ENCODE measurements at places on chromosomes 1 and 21.
A peak's percentile ranks its signal among the peaks of the same experiment; 100 is the strongest.

DNA sequence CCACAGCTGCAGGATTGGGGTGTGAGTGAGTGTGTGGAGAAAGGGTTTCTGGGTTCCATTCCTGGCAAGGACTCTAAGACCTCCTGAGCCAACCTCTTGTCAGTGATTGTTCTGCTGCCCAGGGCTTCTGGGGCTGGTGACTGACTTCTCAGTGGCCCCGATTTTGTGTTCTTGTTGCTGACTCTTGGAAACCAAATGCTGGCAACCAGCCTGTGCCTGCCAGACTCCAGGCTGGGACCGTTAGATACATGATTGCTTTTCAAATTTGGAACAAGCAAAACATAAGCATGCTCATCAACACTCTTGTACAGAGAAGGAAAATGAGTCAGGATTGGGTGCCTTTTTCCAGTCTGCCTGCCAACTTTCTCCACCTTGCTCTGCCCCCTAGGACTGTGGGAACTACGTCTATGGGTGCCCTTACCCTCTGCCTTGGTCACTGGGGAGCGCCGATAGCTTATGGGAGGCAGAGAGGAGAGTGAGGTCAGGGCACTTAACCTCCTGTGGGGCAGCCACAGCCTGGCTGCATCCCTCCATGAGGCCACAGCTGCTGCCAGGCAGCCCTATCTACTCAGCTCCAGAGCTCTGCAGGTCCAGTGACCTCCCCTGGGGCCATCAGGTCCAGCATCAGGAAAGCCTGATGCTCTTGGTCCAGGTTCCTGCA, 39.3 kb upstream of the EPS8L3 start:
- DNase-seq, result peak; percentile 45

GRCh38 chr1:228939001-228939691, 203.9 kb downstream of the RHOU start:
- no peak for DNase-seq

- DNase-seq, result no peak
Observed at GRCh38 chr1:46521414-46521813, 30.0 kb downstream of the KNCN start.

- DNase-seq, result no peak
Observed at GRCh38 chr21:46099476-46099875, 1.6 kb downstream of the COL6A2 start.

DNA sequence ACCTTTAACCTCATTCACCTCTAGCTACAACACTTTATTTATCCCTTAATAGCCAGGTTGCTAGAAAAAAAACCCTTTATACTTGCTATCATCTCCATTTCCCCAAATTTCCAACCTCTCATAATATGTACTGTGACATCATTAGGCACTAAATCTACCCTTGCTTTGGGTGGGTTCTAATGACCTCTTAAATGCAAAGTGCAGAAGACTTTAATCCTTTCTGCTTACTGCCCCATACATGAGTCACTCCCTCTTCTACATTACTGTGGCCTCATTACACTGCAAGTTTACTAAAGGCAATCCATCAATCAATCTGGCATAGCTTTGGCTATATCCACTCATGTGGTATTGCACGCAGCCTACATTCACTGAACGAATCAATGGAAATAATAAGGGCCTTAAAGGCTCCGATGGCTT, 353.3 kb downstream of the SMYD3 start:
- DNase-seq, result no peak
